Cerebellar nuclear complex (tissue), 1 donor: ENCODE measurements at places on chromosomes 13 and 19.

GRCh38 chr19:5147978-5148793 is 179.3 kb downstream of the KDM4B start:
- DNase-seq = peak; percentile 39

DNA sequence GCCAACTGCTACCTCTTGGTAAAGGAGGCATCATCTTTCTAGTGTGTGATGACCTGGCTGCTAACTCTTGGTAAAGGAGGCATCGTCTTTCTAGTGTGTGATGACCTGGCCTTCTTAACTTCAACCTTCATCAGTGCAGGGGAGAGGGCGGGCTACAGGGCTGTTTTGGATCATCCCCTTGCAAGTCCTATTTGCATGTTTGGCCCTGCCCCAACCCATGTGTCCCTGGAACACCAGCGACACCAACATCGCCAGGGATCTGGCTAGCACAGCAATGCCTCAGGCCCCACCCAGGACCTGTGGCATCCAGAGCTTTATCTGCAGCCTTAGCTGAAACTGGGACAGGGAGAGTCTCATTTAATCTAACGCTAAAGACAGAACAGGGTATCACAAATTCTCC is 492.4 kb downstream of the MYO16 start:
- DNase-seq = no peak

GRCh38 chr19:41958367-41959055 is 610 bp downstream of the RABAC1 start:
- DNase-seq = no peak

- no peak for DNase-seq
Observed at GRCh38 chr19:5392486-5392885, 51.9 kb upstream of the PTPRS start.

DNA sequence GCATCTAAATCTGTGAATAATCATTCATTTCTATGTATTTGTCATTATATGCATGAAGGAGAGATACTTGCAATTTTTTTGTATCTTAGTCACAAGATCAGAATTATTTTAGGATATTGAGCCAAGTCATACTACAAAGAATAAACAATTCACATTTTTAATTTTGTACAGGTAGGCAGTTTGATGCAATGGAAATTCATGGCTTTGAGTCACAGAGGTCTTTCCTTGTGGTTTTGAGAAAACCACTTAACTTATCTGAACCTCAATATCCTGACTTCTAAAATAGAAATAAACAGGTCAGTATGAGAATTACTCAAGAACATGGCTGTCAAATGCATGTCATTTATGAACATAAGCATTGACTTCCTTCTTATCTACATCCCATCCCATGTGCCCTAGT is 221.4 kb upstream of the SLC10A2 start:
- DNase-seq = no peak

DNA sequence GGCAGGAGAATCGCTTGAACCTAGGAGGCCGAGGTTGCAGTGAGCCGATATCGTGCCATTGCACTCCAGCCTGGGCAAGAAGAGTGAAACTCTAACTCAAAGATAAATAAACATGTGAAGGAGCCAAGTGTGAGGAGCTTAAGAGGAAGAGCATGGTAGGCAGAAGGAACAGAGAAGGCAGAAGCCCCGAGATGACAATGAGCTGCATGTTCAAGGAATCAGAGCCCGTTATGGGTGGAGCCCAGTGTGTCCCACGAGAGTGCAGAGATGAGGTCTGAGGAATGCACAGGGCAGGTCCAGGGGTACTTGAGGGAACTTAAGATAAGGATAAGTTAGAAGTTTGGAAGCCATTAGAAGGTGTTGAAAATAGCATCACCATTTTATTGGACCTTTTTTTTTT is 716 bp downstream of the FPR2 start:
- no peak for DNase-seq

GRCh38 chr13:32600890-32601289 is 14.6 kb downstream of the PDS5B start:
- no peak for DNase-seq

GRCh38 chr13:38180670-38181069 is 169.0 kb upstream of the UFM1 start:
- DNase-seq = no peak

GRCh38 chr19:4832776-4833175 is 1.3 kb upstream of the TICAM1 start:
- no peak for DNase-seq

- DNase-seq = no peak
Observed at GRCh38 chr19:39927076-39927475, 7.4 kb downstream of the FCGBP start.

DNA sequence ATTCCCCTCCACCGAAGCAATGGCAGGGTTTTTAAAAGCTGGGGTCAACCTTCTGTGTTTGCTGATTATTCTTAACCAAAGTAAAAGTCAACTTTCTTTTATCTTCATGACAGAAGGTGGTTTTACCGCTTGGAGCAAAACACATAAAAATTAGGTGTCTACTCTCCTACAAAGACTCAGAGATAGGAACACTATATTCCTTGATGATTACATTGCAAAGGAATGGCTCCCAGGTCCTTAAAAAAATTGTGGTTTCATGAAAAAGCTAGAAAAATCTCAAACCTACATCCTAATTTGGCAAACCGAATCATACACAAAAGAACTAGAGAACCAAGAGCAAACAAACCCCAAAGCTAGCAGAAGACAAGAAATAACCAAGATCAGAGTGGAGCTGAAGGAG is 760.4 kb upstream of the PCDH20 start:
- DNase-seq = no peak

DNA sequence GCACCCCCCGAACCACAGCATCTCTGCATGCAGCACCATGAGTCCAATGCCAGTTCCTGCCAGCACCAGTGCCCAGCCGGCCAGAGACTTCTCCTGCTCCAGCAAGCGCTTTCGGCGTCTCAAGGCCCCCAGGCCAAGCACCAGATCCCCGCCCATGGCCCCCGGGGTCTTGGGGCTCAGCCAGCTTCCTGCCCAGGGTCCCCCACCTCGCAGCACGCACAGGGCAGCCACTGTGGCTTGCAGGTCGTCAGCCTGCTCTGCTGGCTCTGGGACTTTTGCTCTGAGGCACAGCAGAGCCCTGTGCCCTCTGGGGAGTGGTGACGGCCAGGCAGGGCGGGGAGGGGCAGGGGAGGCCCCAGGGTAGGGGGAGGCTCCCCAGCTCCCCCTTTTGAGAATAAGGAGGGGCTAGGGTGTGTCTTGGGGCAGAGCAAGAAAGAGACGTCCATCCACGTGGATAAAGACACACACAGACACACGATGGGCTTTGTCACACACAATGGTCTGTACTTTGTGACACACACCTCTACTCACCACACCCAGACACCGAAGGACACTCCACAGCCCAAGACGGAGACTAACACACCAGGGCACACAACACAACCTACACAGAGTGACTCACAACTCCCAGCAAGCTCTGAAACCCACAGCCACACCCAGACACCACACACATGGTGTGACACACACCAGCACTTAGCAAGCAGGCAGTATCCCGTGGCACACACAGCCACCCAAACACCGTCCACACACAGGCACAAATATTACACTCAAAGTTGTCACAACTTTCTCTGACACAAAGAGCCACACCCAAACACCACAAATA is at the start of gene KCNN4:
Gene KCNN4 (minus strand): TSS at position 268 of the 820 bp plus-strand sequence. CDS start 112 bp downstream, at position 156.
- DNase-seq = no peak

DNA sequence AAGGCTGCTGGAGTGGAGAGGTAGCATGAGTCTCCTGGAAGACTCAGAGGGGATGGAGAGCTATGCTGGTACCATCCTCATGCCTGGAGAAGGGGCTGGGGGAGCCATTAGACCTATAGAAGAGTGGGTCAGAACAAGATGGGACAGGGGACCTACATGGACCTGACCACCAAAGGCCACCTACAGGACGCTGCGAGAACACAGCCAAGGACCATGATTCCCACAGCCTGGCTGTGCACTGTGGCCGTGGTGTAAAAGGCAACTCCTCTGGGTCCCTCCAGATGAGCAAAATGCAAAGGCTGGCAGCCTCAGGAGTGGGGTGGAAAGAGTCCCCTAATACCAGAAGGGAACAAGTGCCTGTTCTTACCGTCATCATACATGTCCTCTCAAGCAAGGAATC is 216.2 kb downstream of the SLC7A1 start:
- DNase-seq = no peak

- DNase-seq = no peak
Observed at GRCh38 chr19:17246681-17247425, 1.1 kb upstream of the NR2F6 start.

- no peak for DNase-seq
Observed at GRCh38 chr19:12783849-12784393, 7.4 kb upstream of the JUNB start.

GRCh38 chr19:8576273-8576993 is 809 bp downstream of the MYO1F start:
- no peak for DNase-seq

GRCh38 chr13:112744168-112745021 is 54.6 kb downstream of the ATP11A start:
- DNase-seq = no peak

GRCh38 chr19:55109527-55110291 is 7.7 kb downstream of the PPP1R12C start:
- DNase-seq = no peak

DNA sequence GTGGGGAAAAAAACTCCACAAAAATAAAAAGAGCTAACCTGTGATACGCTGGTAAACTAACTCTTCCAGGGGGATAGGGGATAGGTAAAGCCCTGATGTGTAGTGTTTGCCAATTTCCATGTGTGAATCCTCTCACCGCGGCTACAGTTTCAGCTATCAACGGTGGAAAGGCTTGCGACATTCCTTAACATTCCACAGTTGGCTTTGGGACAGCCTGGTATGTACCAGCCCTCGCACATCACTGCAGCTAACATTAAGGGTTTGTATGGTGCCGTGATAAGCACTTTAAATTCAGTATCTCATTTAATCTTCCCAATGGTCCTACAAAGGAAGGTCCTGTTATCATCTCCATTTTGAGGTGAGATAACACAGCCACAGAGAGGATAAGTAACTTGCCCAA is 112.4 kb downstream of the KATNAL1 start:
- DNase-seq = no peak

DNA sequence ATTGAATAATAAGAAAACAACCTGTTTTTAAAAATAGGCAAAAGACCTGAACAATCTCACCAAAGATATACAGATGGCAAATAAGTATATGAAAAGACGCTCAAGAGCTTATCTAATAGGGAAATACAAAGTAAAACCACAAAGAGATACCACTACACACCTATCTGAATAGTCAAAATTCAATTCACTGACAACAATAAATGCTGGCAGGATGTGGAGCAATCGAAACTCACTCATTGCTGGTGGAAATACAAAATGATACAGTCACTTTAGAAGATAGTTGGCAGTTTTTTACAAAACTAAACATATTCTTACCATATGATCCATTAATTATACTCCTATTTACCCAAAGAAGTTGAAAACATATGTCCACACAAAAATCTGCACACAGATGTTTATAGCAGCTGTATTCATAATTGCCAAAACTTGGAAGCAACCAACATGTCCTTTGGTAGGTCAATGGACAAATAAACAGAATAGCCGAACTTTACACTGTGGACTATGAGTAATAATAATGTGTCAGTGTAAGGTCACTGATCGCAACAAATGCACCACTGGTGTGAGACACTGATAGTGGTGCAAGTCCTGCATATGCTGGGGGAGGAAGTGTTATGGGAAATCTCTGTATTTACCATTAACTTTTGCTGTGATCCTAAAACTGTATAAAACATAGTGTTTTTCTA is 20.8 kb downstream of the ZC3H13 start:
- no peak for DNase-seq

GRCh38 chr19:44617110-44617880 is 3.9 kb downstream of the IGSF23 start:
- no peak for DNase-seq

DNA sequence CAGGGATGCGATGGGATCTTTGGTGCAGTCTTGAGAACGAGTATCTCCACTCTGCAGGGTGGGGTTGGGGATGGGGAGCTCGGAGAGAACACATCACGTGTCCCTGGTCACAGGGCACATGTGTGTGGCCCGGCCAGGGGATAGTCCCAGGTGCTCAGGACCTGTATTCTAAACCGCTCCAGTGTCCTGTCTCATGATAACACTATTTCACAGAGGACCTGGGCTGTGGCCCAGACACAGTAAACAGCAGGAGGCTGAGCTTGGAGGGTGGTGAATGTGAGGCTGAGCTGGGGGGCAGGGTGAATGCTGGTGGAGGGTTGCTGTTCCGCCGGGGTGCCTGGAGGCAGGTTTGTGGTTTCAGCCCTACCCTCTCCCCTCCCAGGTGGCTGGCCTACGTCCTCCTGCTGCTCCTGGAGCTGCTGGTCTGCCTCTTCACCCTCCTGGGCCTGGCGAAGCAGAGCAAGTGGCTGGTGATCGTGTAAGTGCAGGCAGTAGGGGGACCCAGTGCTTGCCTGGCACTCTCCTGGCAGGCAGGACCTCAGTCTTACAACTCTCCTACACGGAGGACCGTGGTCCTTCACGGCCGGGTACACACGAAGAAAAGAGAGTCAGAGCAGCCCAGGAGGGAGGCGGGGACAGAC is 11.1 kb downstream of the TTYH1 start:
- no peak for DNase-seq

GRCh38 chr13:75258159-75258782 is 223.7 kb downstream of the TBC1D4 start:
- DNase-seq = no peak

GRCh38 chr13:100131863-100132574 is 43.1 kb downstream of the PCCA start:
- DNase-seq = no peak

- no peak for DNase-seq
Observed at GRCh38 chr19:16325641-16326400, 1.2 kb downstream of the KLF2 start.

DNA sequence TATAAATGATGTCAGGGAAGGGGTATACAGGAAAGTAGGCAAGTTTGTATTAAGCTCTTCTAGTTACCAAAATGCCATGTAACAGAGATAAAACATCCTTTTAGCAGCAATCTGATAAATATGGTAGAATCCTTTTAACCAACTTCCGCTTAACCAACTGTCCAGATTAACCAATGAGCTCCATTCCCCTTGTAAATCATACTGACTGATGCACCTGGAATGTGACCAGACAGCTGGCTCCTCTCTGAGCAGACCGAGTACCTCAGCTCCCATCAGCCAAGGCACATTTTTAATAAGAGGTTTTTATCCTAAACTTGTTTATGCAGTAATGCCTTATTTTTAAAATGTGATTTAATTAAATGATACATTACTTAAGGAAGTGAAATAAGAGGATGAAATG is 66.4 kb downstream of the KLF12 start:
- DNase-seq = no peak

DNA sequence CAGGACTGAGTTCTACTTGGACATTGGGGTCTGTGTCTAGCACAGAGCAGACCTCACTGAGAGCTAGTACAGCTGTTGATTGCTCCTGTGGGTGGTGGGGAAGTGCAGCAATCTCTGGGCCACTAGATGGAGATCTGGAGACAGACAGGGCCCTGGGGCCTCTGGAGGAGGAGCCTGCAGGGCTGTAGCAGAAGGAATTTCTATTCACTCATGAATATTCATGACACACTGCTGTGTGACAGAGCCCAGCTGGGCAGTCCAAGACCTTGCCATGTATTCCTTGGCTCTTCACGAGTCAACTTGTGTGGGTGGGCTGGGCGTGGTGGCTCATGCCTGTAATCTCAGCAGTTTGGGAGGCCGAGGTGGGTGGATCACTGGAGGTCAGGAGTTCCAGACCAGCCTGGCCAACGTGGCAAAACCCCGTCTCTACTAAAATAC is 37.5 kb downstream of the SUGP2 start:
- no peak for DNase-seq

GRCh38 chr19:17202249-17202648 is 12.9 kb upstream of the USE1 start:
- DNase-seq = no peak
